Stimulated activated CD4-positive, alpha-beta T cell treated with anti-CD3 and anti-CD28 coated beads, Interleukin-4, amount 100 ng/mL, for 4 hours (primary cell): ENCODE measurements at places on chromosomes 6 and 20.

- no peak for DNase-seq
These were observed 87.0 kb downstream of the HIVEP2 start for GRCh38 chr6:142857796-142858555.

DNA sequence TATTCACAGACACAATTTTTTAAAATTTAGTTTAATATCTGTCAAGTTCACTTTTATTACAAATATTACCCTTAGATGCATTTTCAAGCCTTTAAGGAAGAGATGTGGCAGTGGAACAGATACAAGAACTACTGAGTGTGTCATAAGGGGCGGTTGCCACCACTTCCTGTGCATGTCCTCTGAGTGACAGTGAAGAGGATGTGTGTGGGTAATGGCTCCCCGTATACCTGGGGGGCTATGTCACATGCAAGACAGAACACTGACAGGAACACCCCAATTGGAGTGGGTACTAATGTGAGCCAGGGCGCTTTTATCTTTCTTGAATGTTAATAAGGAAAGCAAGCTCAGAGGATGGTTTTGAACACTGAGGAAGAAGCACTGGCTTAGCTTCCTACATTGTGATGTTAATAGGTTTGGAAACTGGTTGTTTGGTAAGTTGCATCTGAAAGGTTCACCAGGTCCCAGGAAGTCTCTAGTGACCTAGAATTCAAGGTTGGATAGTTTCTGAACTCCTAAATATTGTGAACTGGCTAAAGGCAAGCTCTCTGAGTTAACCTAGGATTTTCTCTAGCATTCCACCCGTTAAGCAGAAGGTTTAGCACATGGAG, 83.4 kb upstream of the ASF1A start:
- peak; percentile 38 for DNase-seq

DNA sequence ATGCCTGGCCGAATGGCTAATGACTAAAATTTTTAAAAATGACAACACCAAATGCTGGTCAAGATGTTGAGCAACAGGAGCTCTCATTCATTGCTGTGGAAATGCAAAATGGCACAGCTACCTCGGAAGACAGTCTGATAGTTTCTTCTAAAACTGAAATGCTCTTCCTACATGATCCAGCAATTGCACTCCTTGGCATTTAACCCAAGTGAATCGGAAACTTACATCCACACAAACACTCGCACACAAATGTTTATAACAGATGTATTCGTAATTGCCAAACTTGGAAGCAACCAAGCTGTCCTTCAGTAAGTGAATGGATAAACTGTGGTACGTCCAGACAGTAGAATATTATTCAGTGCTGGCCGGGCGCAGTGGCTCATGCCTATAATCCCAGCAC, 56.4 kb upstream of the NCOA3 start:
- no peak for DNase-seq

DNA sequence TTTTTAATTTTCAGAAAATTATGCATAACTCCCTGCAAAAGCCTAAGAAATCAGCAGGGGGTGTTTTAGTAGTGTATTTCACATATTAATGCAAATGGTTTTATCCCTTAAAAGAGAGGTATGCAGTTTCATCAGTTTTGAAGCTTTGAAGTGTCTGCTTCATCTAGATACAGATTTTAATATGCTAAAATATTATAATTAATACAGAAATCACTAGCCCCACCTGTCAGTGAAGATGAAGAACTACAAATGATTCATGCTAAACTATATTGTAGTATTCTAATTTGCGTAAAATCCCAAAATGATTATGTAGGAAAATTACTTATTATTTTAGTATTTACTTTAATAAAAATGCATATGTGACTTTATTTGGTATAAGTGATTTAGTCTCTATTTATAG, 2.9 kb upstream of the TFB1M start:
- DNase-seq: no peak

DNA sequence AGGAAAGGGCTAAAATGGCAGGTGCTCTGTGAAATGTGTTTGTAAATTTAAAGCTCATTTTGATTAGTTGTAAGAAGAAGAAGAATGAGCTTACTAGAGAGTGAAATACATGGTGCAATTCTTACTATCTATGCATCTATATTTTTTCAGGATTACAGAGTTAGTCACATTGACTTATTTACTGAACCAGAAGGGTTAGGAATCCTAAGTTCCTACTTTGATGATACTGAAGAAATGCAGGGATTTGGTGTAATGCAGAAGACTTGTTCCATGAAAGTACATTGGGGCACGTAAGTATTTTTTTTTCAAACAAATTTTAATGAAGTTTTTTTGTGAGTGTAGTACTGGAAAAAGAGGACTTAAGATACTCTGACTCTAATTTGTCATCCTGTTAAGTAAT, 99.3 kb downstream of the RTN4IP1 start:
- DNase-seq: no peak

DNA sequence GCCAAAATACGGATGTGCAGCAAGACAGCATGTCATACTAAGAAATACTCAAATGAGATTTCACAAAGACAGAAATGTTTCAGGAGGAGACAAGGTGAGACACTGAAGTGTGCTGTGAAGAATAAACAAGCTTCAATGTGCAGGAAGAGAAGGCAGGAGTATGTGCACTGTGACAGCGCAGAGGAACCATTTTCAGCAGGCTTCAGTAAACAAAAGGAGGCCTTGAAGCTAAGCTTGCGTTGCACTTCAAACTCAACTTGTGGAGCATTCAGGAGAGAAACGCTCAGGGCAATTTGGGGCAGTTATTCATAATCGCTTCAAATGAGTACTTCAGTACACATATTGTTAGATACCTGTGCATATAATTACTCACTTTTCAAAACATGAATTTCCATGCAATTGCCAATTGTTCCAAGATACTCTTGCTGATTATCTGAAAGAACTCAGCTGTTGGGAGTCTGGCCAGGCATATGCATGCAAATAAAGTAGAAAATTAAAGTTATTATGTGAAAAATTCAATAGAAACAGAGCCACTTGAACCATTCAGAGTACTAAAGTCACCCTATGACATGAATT, 234.2 kb upstream of the OPRM1 start:
- DNase-seq: no peak
